ENCODE measurements at places on chromosomes 5 and 9.

DNA sequence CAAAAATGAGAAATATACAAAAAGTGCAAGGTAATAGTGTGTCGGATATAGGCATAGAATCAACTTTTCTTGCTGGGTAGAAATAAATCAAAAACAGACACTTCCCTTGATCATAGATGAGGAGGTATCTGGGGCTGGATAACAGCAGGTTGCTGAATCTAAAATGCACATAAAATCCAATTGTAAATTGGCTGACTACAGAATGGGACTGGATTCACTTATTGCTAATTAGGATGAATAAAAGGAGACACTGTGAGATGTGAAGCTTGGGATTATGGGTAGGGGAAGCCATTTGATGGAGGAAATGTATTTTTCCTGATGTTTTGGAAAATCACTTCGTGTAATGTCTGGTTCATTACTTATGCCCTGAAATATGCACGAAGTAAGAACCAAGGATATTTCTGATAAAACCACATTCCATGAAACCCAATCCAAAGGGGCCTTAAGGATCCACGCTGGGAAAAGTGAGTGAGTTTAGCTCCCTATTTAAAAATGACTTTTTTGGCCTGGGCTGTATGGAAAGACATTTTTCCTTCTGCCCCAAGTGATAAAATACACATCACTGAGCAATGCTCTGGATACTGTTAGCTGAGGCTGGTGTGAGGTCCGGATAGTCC, 136.1 kb downstream of the MARCHF11 start:
- DNase-seq, result no peak

DNA sequence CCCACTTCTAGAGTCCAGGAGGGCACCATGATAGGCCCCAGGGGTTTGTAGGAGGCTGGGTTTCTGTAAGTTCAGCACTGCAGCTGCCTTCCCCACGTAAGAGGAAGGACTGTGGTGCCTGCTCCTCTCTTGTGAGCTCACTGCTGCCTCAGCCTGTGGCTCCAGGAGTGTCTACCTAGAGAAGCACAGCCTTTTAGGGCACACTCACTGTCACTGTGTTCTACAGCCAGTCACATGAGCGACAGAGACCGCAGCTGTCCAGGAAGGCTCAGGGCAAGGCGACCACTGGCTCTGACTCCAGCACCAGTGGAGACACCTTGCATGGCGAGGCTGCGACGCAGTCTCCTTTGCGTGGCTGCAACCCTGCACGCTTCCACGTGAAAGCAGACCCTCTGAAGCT, 72.8 kb downstream of the OTULIN start:
- peak; percentile 39 for DNase-seq

DNA sequence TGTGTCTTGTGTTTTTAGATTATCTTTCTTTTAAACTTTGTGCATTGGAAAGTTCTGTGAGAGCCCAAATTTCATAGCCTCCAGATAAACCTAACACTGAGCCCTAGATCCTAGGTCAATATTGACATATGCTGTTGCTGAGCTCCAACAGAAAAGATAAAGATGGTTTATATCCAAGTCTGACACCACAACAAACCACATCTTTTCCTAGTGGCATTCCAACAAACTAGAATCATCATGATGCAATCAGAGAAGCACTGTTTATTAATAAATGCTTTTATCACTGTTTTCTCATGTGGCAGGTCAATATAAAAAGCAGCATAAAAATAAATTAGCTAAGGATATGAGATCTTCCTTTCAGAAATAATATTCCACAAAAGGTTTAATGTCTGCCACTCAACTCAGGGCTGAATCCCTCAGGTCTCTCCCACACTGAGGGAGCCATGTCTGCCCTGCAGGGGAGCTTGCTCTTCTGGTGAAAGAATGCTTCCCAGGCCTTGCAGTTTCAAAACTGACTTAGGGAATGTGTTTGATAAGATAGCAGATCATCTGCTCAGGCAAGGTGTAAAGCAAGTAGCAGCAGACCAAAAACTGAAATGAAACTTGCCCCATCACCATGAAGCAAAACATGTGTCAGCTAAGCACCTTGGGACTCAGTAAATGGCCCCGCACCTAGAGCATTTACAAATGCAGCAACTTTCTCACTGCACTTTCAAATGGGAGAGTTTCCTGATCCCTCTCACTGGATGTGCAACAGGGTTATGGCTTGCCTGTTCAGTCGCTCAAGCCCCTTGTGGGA, 493.0 kb downstream of the AGTPBP1 start:
- DNase-seq, result no peak

DNA sequence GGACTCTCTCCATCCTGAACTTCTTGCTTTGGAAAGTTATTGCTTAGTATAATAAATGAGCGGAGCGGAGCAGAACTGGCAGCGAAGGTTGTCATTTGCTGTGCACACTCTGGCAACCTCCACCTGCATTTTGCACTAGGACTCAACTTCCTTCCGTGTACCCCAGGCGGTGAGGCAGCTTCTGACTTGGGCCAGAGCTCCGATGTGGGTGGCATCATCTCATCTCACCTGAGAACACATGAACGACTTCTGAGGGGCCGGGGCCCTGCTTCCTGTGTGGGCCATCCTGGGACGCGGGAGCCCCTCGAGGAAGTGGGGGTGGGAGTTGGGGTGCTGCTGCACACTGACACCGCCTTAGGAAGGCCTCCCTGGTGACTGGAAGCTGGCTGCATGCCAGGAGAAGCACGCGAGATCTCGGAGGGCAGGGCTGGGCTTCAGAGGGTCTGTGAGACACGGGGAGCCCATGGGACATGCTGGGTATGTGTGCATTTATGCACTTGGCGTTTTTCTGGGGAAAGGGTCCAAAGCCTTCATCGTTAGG, 56.5 kb upstream of the COL5A1 start:
- no peak for DNase-seq

GRCh38 chr9:99085949-99086948, 18.7 kb upstream of the TGFBR1 start:
- peak; percentile 78 for DNase-seq

DNA sequence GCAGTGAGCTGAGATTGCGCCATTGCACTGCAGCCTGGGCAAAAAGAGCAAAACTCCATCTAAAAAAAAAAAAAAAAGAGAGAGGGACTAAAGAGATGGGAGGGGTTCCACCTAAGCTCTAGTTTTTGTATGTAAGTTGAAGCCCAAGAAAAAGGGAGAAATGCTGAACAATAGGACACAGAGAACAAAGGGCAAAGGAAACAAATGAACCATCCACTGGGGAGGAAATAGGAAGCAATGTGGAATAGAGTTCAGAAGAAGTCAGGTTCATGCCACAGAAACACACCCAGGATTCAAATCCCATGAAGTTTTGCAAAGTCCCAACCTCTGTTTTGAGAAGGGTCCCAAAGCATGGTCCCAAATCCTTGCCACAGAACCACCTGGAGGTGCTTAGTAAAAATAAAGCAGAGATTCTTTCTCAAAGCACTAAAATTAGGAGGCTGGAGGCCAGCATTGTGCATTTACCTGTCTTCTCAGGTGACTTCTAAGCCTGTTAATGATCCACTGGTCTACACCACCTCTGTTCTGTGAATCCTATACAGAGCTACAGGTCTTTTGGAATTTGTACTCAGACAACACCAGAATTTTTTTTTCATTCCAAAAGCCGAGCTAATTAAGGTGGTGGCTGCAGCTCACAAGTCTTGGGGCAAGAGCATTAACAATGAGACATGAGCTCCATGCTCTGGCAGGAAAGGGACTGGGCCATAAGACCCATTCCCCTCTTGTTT, 177.6 kb downstream of the DOCK8 start:
- DNase-seq, result no peak

GRCh38 chr5:149439899-149440542, 60.9 kb upstream of the IL17B start:
- DNase-seq, result no peak

DNA sequence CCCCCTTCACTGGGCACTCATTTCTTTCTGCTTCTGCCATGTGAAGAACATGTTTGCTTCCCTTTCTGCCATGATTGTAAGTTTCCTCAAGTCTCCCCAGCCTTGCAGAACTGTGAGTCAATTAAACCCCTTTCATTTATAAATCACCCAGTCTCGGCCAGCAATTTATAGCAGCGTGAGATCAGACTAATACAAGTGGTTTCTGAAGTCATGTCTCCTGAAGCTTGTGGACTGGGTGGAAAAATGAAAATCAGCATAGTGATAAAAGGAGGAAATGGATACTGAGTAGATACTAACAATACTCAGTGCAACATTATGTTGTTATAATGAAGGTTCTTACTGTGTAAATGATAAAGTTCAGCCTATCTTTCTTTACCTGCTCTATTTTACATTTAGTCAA, 35.1 kb downstream of the NNT start:
- DNase-seq, result no peak

GRCh38 chr9:21994556-21995005, at the start of gene CDKN2B-AS1:
TSS of gene CDKN2B-AS1 (plus strand) at chr9:21994791.
- DNase-seq, result peak; percentile 84

GRCh38 chr5:113508756-113509155, 4.7 kb upstream of the YTHDC2 start:
- DNase-seq, result peak; percentile 38

Data from myocyte (in vitro differentiated cells).